A549 treated with GW870086 at 1 μM for 4 hours (cell line): ENCODE measurements at places on chromosomes 7 and 10. TPM values are rescaled to one million over a fixed set of nuclear protein-coding genes. Genes with fewer than 3 reads are reported as not detected.

The TRPV5 gene
- total RNA-seq, result not detected in 5 replicates

The GRM3 gene
- total RNA-seq, result not detected in 5 replicates

The PRSS2 gene
- not detected in 5 replicates for total RNA-seq

The LIPM gene
- not detected in 5 replicates for total RNA-seq

The SDK1 gene
- 0.30 to 0.72 TPM (median 0.46 TPM) in 5 replicates for total RNA-seq

The MMD2 gene
- total RNA-seq, result not detected in 5 replicates

The CLDN3 gene
- 2.1 to 5.3 TPM (median 3.0 TPM) in 5 replicates for total RNA-seq

The STAMBPL1 gene
- total RNA-seq, result 27.9 to 34.3 TPM (median 31.3 TPM) in 5 replicates

The SVOPL gene
- not detected in 5 replicates for total RNA-seq

The PLPP4 gene
- total RNA-seq, result 0.28 to 0.42 TPM in 2 of 5 replicates, not detected in the others

The HOXA1 gene
- total RNA-seq, result 2.2 to 3.9 TPM (median 3.3 TPM) in 5 replicates

The COBL gene
- total RNA-seq, result 3.3 to 5.4 TPM (median 5.0 TPM) in 5 replicates

The MMP21 gene
- total RNA-seq, result not detected in 5 replicates

The GDF2 gene
- not detected in 5 replicates for total RNA-seq

The AP4M1 gene
- total RNA-seq, result 12.9 to 15.9 TPM (median 14.6 TPM) in 5 replicates

The GSTO1 gene
- total RNA-seq, result 290 to 322 TPM (median 303 TPM) in 5 replicates

The GDF10 gene
- 0.06 to 0.22 TPM (median 0.07 TPM) in 4 of 5 replicates, not detected in the other for total RNA-seq

The MARVELD1 gene
- total RNA-seq, result 43.7 to 55.5 TPM (median 52.8 TPM) in 5 replicates

The OPN4 gene
- total RNA-seq, result not detected in 5 replicates

The ABCC2 gene
- total RNA-seq, result 126 to 164 TPM (median 138 TPM) in 5 replicates

The HOXA10 gene
- total RNA-seq, result 6.9 to 7.2 TPM (median 7.1 TPM) in 5 replicates

The TRIL gene
- not detected in 5 replicates for total RNA-seq

The GPR146 gene
- total RNA-seq, result 1.5 to 2.2 TPM (median 1.5 TPM) in 5 replicates

The PCLO gene
- total RNA-seq, result 0.88 to 1.4 TPM (median 1.1 TPM) in 5 replicates

The CHAT gene
- total RNA-seq, result not detected in 5 replicates

The GIMAP2 gene
- total RNA-seq, result 0.08 TPM in 1 of 5 replicates, not detected in the others

The TMEM236 gene
- total RNA-seq, result 0.02 to 0.05 TPM (median 0.05 TPM) in 4 of 5 replicates, not detected in the other

The MET gene
- 61.4 to 87.3 TPM (median 81.1 TPM) in 5 replicates for total RNA-seq

The NPY4R gene
- total RNA-seq, result 28.0 to 43.1 TPM (median 39.2 TPM) in 5 replicates

The C7orf33 gene
- total RNA-seq, result not detected in 5 replicates
